ENCODE measurements at places on chromosomes 7 and 10.

DNA sequence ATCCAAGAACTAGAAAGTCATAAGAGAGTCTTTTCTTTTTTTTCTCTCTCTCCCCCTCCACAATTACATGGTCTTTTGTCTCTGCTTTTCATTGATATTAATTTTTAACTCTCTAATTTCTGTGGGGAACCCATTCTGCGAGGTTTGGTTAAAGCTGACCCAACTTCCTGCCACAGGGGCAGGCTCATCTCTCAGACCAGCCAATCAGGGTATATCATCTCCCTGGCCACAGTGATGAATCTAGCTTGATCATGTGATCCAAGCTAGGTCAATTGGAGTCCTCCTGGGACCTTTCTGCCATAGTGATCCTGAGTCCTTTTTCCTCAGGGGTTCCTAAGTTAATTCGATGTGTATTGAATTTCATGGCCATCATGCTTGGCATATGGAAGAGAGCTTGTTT is 38.0 kb upstream of the TRUB1 start:
- no peak for DNase-seq

GRCh38 chr7:29008590-29008989 is 50.5 kb upstream of the TRIL start:
- DNase-seq = no peak

- DNase-seq = peak; percentile 64
Observed at GRCh38 chr10:11793762-11794479, 29.2 kb upstream of the PROSER2 start.

- DNase-seq = no peak
Observed at GRCh38 chr7:418636-419280, 100.9 kb downstream of the PDGFA start.

- no peak for DNase-seq
Observed at GRCh38 chr7:138278601-138279000, 181.5 kb upstream of the TRIM24 start.

DNA sequence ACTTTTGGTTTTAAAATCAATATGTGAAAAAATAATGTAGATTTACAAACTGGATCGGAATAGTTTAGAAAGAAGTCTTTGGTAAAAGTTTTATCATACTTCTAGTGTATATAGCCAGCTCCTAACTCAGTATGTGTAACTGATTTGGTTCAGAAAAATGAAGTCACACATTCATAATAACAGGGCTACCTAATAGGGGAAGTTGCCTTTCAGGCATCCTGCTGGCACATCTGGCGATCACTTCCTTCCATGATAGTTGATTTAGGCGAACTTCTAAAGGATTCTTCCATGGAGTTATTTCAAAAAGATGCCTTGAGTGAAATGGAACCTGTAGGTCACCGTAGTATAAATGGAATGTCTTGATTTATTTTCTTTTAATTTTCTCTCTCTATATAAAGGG is 69.1 kb downstream of the SHH start:
- no peak for DNase-seq

All from fibroblast of skin of scalp (primary cell).